ENCODE measurements at places on chromosomes 11 and 22. TPM values are rescaled to one million over a fixed set of nuclear protein-coding genes. Genes with fewer than 3 reads are reported as not detected.

The MRGPRE gene
- 0.62 TPM for total RNA-seq

The RPLP2 gene
- 1,386 TPM for total RNA-seq

- no peak for DNase-seq
Observed at GRCh38 chr11:23919455-23919854, 577.4 kb upstream of the LUZP2 start.

The SLC22A25 gene
- not detected for total RNA-seq

GRCh38 chr11:128238521-128239265 is 348.7 kb downstream of the ETS1 start:
- no peak for DNase-seq

DNA sequence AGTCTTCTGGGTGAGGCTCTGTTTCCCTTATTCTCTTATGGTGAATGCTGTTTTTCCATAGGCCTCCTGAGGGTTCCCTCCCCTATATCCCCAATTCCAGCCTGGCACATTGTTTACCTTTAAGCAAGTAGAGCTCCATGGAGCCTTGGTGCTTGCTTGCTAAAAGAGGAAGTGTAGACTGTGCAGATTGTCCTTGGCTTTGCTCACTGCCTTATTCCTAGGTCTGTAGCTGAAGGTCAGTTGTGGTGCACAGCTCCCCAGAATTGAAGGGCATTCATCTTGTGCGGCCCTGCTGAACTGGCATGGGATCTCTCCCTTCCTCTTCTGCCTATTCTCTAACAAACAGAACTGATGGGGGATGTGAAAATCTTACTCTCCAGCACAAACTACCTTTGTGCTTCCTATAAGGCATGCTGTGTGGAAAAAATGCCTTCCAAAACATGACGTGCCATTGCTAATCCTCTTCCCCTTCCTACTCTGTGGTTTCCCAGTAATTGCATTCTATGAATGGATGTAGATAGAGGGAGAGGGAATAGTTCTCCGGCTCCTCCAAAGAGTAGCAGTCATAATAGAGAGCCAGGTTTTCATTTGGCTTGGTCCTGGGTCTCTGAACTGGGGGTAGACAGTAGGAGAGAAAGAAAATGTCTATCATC is 34.2 kb upstream of the PLET1 start:
- no peak for DNase-seq

The SWAP70 gene
- 39.4 TPM for total RNA-seq

GRCh38 chr11:47552056-47552565 is 821 bp downstream of the CELF1 start:
- DNase-seq, result no peak

- DNase-seq, result no peak
Observed at GRCh38 chr11:24043842-24044241, 453.0 kb upstream of the LUZP2 start.

The ALDH3B2 gene
- total RNA-seq, result not detected

The TUG1 gene
- 61.7 TPM for total RNA-seq

The PRPF19 gene
- total RNA-seq, result 50.9 TPM

DNA sequence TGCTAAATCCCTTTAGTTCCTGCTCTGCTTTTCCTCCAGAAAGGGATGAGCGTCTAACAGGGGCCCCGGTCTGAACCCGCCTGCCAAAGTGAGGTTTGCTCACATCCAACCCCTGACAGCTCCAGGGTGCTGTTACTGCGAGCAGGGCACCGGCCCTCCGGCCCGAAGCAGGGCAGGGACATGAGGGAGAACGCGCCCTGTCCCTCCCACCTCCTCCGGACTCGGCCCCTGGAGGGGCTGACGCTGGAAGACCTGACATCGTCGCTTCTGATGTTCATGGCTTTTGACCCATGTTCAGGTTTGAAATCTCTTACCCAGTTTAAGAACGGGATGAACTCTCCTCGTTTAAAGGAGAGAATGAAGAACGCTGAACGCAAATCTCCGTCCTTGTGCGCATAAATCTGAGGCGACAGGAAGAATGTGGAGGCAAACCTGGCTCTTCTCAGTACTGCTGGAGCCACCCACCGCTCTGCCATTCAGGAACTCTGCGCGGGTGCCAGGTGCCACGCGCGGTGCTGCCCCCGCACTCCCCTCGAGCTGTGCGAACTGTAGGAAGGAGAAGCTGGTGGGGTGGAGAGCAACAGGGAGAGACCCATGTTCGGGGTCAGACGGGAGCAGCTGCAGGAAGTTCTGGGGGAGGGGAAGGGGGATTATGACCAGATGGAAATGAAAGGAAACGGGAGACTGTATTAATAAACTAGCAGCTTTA is 826 bp upstream of the EEF1G start:
- peak; percentile 73 for DNase-seq

- DNase-seq, result no peak
Observed at GRCh38 chr11:65551572-65552387, 6.4 kb downstream of the LTBP3 start.

DNA sequence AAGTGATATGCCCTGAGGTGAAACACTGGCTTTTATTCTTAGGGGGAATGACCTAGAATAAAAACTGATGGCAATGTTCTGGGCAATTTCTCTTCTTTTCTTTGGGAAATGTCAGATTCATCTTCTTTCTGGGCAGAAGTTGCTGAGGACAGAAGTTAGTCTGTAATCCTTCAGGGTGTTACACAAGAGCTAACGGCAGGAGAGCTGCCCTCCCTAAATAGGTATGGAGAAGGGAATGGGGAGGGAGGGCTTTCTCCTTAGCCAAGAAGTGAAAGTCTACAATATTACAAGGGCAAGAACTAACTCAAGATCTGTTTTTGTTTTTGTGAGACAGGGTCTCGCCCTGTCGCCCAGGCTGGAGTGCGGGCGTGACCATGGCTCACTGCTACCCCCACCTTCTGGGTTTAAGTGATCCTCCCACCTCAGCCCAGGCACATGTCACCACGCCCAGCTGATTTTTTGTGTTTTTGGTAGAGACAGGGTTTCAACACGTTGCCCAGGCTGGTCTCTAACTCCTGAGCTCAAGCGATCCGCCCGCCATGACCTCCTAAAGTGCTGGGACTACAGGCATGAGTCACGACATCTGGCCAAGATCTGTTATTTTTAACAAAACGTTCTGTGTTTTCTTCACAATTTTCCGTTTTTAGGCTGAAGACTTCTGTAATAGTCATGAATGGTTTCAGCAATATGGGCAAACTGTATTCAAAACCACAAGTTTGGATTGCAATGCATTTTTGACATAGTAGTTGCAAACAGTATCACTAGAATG is 7.2 kb downstream of the PIWIL4 start:
- DNase-seq, result no peak

The SC5D gene
- 21.5 TPM for total RNA-seq

GRCh38 chr11:27934830-27935145 is 173.2 kb downstream of the KIF18A start:
- no peak for DNase-seq

The MDK gene
- 28.9 TPM for total RNA-seq

DNA sequence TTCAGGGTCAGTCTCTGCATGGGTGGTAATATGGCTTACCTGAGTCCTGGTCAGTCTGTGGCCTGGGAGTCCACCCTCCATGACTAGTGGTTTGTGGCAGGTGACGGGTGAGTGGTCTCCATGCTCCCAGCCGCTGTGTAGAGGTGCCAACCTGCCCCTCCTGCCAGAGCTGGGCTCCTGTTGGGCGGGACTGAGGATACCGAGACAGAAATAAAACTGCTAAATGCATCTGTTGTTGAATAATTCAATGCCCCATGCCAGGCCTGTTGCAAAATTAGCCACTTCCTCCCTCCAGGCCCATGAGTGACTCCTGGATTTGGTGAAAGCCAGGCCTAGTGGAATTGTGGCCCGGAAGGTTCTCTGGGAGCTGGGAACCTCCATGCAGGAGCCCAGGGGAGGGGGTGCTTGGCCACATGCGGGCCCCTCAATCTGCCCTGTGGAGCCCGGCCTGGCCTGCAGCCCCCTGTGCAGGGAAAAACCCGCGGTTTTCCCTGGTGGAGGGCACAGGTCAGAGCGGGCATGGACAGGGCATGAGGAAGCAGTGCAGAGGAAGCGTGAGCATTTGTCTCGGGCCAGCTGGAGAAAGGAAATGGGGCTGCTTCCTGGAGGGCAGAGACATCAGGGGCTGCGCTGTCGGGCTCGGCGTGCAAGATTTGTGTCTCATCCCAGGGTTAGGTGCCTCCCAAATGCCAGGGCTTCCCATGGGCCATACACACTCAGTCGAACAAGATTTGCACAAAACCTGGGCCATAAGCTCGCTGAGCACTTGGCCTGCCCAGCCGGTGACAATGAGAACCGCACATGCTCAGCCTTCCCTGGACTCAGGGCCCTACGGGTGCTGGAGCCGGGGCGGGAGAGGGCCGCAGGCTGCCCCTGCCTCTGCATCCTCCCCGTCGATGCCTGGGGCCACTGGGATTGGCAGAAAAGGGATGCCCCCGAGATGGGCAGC is 66.9 kb downstream of the KCNQ1 start:
- DNase-seq, result peak; percentile 71

DNA sequence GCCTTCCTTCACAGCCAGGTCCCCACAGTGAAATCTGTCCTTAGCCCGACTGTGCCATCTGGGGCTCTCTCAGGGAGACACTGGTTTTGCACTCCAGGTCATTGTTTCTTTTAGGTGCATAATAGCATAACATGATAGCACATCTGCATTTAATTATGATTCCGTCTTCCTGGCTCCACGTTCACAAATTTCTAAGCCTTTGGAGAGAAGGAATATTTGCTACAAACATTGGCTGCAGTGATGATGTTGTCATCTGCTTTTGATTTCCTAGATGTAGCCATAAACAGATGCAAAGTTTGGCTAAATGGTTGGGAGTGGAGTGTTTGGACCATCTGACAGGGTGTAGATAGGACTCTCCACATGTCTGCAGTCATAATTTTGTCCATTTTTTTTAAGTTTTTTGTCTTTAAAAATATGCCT is 12.0 kb upstream of the CAT start:
- DNase-seq, result no peak

The ENTHD1 gene
- total RNA-seq, result not detected

The LRRC74B gene
- total RNA-seq, result not detected

The MUC2 gene
- total RNA-seq, result not detected

The C1QTNF5 gene
- 57.7 TPM for total RNA-seq

DNA sequence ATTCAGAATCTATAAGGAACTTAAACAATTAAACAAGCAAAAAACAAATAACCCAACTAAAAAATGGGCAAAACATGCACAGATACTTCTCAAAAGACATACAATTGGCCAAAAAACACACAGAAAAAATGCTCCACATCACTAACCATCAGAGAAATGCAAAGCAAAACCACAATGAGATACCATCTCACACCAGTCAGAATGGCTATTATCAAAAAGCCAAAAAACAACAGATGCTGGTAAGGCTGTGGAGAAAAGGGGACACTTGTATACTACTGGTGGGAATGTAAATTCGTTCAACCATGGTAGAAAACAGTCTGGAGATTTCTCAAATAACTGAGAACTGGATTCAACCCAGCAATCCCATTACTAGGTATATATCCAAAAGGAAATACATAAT is 24.8 kb downstream of the ENTHD1 start:
- DNase-seq, result no peak

GRCh38 chr22:20015187-20015625 is 1.4 kb downstream of the ARVCF start:
- DNase-seq, result peak; percentile 63

The NAALAD2 gene
- total RNA-seq, result 2.0 TPM

- DNase-seq, result no peak
Observed at GRCh38 chr22:20188567-20188877, 37.7 kb upstream of the CCDC188 start.

The VSIG10L2 gene
- total RNA-seq, result not detected

GRCh38 chr11:101718402-101718801 is 134.6 kb upstream of the TRPC6 start:
- no peak for DNase-seq

- DNase-seq, result no peak
Observed at GRCh38 chr22:24002851-24003250, 2.4 kb downstream of the GSTT4 start.
